ENCODE measurements at places on chromosomes 11 and 22.

GRCh38 chr11:27020751-27021150 lies 19.9 kb upstream of the BBOX1 start:
- no peak for DNase-seq

- DNase-seq, result no peak
Measured at GRCh38 chr11:72738199-72739141, 13.7 kb downstream of the ARAP1 start.

- DNase-seq, result no peak
Measured at GRCh38 chr11:76209973-76210930, 4.0 kb upstream of the WNT11 start.

DNA sequence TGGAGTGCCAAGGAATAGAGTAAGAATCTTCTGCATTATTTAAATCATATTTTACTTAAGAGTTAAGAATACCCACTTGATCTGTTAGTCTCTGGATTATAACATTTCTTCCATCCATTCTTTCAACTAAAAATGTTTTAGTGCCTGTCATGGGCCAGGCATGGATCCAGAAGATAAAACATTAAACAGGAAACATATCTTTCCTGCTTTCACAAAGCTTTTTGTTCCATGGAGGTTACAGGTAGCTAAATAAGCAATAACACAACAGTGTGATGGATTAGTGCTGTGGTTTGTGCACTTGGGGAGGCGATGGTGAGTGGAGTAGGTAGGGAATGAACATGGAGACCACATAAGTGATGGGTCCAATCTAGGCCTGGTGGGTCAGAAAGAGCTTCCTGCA lies 258.5 kb downstream of the DDX10 start:
- DNase-seq, result no peak

- no peak for DNase-seq
Measured at GRCh38 chr11:112694245-112694644, 267.0 kb upstream of the NCAM1 start.

DNA sequence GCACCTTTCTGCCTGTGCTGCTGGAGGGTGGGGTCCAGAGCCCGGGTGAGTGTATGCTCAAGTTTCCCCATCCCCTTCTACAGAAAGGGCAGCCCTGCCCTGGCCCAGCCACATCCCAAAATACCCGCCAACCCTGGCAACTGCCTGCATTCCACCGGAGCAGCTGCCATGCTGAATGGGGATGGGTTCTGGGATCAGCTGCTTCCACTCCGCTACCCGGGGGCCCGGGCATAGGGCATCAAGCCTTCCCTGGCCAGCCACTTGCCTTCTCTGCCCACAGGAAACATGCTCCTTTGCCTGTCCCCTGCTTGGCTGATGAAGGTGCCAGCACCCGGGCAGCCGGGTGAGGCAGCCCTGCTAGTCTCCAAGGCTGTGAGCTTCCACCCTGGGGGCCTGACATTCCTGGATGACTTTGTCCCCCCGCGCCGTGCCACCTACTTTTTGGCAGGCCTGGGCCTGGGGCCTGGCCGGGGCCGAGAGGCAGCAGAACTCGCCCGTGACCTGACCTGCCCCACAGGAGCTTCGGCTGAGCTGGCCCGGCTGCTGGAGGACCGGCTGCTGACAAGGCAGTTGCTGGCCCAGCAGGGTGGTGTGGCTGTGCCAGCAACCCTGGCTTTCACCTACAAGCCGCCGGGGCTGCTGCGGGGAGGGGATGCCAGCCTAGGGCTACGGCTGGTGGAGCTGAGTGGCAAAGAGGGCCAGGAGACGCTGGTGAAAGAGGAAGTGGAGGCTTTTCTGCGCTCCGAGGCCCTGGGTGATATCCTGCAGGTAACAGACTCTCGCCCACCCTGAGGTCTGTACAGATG lies 3.2 kb downstream of the CARNS1 start:
- no peak for DNase-seq

GRCh38 chr11:66867425-66868040 lies 10.7 kb downstream of the LRFN4 start:
- no peak for DNase-seq

GRCh38 chr11:110878513-110878912 lies 166.3 kb upstream of the ARHGAP20 start:
- no peak for DNase-seq

- no peak for DNase-seq
Measured at GRCh38 chr11:134226806-134227325, 2.4 kb downstream of the VPS26B start.

Data from coronary artery (tissue), 2 donors.